RPMI8226 (cell line): ENCODE measurements at places on chromosomes 11 and 22.

- no peak for DNase-seq
Observed at GRCh38 chr11:2389377-2390026, 11.0 kb upstream of the TSSC4 start.

- no peak for DNase-seq
Observed at GRCh38 chr11:107040433-107041087, 22.3 kb upstream of the GUCY1A2 start.

DNA sequence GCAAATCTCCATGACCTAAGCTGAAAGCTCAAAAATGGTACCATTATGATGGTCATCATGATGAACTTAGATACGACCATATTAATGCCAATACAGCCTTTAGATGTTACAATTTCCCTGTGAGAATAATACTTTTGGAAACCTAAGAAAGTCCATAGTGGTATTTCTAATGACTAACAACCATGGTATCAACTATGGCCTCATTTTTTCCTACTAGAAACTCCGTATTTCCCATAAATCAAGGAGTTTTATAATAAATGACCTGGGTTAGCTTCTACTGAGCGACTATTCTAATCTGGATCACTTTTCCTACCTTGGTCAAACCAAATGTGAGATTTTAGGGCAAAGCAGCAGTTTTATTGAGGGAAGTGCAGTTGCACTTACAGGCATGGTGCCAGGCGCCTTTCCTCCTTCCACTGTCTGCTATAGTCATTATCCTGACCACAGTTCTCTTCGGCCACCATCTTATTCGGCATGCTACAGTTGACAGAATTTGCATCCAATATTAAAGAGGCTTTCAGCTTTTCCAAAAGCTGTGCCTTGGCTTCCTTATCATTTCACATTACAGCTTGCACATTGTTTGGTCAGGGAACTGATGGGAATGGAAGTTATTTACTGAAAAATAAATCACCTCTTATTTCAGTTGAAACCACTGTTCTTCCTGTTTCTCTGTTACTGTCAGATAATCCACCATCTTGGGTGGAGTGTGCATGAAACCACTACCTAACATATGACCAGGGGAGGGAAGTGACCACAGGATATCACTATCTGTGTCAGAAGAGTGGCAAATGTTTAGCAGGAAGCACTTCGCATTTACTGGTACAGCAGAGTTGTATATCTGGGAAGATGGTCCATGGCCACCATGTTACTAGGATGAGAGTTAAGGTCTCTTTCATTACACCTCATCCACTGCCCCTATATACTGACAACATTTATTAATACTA lies 74.5 kb upstream of the PICALM start:
- DNase-seq, result no peak

GRCh38 chr11:7281809-7282208 lies 30.1 kb downstream of the SYT9 start:
- DNase-seq, result no peak

DNA sequence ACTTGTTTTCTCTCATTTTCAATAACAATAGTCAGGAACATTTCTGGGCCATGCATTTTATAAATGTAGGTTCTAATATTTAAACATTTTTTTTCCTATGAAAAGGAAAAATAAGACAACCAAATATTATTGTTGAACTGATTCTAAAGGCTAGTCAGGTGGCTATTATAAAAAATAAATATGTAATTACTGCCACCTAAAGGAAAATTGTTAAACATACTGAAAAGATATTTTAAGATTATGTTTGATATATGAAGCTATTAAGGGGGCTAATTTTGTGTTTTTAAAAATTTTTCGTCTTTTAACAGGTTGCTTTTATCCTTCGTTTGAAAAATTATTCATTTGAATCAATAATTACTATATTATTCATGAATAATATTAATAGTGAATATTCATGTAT lies 62.2 kb upstream of the FDX1 start:
- no peak for DNase-seq

- no peak for DNase-seq
Observed at GRCh38 chr11:77026221-77026620, 8.0 kb upstream of the B3GNT6 start.

- DNase-seq, result no peak
Observed at GRCh38 chr22:39039306-39040126, 1.1 kb upstream of the APOBEC3F start.

DNA sequence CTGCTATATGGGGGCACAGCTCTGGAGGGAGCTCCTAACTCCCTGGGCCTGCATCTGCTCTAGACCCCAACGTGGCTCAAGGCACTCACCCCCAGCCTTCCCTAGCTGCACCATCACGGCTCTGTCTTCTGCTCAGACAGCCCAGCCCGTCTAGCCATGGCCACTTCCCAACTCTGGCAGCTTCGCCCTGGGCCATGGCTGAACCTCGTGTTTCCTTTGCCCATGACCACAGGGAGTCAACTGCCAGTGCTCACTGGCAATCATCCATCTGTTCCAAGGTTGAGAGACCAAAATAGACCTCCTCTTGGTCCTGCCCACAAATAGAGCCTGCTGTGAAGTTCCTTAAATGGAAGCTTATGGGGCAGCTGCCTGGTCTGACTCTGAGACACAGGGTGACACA lies 5.4 kb downstream of the LMO1 start:
- no peak for DNase-seq

GRCh38 chr11:34843271-34843670 lies 72.9 kb downstream of the APIP start:
- DNase-seq, result no peak

DNA sequence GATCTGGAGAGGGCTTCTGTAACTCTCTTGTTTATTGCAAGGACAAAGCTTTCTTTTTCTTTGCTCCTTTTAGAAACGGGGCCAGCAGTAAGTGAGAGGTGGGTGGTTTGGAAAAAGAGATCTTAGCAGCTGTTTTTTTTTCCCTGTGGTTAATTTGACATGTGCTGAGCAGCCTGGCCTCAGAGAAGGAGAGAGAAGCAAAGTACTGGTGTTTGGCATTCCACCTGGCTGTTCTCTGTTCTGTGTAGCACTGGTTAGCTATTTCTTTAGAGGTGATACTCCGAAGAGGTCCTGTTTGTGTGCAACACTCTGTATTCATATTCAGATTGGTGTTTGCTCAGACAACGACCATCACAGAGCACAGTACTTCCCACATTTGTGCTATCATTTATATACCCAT lies 80.8 kb upstream of the SORL1-AS1 start:
- no peak for DNase-seq

- no peak for DNase-seq
Observed at GRCh38 chr11:104522650-104523049, 358.7 kb upstream of the PDGFD start.

DNA sequence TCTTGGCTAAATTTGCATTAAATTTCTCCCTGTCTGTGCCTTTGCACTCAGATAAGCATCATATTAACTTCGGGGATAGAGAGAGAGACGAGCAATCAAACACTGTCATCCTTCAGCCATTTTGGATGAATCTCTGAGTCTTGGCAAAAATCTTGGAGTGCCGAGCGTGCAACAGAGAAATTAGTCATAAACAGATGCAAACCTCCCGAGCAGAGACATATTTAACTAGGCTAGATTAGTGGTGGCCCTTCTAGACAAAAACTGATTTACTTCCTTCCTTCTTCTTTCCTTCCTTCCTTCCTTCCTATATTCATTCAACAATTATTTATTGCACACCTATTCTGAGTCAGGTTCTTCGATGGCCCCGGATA lies 114.4 kb upstream of the BLID start:
- no peak for DNase-seq

DNA sequence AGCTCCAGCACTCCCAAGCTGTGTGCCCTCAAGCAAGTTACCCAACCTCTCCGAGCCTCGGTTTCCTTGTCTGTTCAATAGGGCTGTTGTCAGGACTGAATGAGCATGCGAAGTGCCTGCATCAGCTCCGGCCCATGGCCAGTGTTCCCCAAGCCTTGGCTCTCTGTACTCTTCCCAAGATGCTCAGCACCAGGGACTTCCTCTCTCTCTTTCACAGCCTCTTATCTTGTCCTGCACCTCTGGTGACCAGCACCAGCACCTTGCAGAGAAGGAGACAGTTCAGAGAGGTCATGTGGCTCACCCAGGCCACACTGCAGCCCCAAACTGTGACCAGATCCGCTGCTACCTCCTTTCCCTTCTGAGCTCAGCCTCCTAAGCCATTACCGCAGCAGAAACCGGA lies 120.3 kb upstream of the ANO1 start:
- no peak for DNase-seq

GRCh38 chr11:70505761-70506657 lies 107.7 kb downstream of the CTTN start:
- no peak for DNase-seq

DNA sequence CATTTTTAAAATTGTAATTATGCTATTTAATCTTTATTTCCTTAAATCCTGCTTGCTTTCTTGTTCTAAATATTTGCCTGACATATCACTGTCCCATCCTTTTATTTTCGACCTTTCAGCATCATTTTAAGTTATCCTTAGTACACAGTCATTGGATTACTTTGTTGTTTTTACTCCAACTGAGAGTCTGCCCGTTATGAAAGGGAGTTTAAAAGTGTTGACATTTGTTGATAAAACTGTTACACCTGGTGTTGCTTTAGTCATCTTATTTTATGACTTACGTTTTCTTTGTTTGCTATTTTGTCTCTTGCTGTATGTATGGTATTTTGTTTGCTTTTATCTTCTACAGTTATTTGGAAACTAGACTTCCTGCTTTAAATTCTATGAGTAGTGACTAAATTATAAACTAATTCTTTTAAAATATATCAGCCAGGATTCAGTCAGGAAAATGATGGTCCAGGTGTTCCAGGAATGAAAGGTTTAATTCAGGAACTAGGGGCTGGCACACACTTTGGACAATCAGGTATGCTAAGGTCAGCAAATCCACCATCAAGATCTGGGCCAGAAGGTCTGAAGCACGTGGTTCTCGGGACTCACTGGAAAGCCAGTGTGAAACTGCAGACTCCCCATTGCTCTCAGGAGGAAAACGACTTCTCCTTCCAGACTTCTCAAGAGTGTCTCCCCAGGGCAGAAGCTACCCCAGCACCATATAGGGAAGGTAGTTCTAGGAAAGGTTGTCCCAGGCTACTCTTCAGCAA lies 86.0 kb downstream of the RASSF10 start:
- no peak for DNase-seq

DNA sequence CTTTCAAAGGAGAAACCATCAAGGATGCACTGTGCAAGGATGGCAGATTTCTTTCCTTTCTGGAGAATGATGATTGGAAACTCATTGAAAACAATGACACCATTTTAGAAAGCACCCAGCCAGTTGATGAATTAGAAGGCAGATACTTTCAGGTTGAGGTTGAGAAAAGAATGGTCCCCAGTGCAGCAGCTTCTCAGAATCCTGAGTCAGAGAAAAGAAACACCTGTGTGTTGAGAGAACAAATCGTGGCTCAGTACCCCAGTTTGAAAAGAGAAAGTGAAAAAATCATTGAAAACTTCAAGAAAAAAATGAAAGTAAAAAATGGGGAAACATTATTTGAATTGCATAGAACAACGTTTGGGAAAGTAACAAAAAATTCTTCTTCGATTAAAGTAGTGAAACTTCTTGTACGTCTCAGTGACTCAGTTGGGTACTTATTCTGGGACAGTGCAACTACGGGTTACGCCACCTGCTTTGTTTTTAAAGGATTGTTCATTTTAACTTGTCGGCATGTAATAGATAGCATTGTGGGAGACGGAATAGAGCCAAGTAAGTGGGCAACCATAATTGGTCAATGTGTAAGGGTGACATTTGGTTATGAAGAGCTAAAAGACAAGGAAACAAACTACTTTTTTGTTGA lies 9.8 kb downstream of the FAM111A start:
- no peak for DNase-seq

DNA sequence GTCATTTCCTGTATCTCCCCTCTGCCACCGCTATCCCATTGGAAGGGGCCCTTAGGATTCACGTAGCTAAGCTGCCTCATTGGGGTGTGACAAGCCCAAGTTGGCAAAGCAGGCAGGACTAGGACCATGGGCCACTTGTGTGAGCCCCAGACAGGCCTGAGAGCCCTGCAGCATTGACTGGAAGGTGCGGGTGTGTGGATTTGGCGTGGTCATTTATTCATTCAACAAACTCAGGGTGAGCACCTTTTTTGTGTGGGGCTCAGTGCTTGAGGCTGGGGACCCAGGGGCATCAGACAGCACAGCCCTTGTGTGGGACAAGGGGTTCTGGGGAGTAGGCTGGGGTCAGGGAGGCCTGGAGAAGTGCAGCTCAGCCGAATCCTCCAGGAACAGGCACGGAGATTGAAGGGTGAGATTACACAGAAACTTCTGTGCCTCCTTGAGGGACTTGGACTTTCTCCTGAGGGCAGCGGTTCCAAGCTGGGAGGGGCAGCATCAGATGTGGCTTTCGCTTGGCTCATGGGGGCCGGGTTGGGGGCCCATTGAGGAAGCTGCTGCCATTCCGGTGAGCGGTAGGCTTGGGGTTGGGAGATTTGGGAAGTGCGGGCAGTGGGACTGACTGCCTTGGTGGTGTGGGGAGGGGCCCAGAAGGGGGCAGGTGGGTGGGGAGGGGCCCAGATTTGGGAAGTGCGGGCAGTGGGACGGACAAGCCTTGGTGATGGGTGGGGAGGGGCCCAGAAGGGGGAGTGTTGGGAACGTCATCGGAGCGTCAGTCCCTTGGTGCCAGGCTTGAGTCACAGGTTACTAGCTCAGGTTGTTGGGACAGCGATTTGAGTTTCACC lies 11.9 kb downstream of the MGAT3 start:
- no peak for DNase-seq

- no peak for DNase-seq
Observed at GRCh38 chr11:2367266-2368160, 9.6 kb upstream of the CD81 start.

DNA sequence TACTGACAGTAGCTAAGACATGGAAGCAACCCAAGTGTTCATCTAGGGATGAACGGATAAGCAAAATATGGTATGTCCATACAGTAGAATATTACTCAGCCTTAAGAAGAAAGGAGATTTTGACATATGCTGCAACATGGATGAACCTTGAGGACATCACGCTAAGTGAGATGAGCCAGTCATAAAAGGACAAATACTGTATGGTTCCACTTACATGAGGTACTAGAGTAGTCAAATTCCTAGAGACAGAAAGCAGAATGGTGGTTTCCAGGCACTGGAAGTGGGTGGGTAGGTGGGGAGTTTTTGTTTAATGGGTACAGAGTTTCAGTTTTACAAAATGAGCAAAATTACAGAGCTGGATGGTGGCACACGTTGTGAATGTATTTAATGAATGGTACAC lies 18.1 kb downstream of the CHST1 start:
- no peak for DNase-seq

- no peak for DNase-seq
Observed at GRCh38 chr11:60918251-60918938, 4.4 kb downstream of the TMEM109 start.

GRCh38 chr22:30649430-30650007 lies 13.9 kb downstream of the SLC35E4 start:
- no peak for DNase-seq

GRCh38 chr11:75588051-75588481 lies 26.0 kb downstream of the SERPINH1 start:
- no peak for DNase-seq

DNA sequence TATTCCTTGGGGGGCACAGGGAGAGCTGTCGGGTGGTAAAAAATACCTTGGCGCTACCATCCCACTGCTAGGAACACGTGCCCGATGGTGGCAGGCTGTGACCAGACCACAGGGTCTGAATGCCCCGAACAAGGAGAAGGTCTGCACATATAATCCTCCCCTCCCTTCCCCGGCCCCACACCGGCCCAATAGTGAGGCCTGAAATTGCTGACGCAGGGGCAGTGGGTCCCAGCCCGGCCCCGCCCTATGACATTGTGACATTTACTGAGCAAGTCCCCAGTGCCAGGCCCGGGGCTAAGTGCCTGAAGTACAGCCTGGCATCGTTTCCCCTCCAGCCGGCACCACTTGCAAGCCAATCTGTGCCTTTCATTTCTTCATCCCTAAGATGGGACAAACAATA lies 19.5 kb downstream of the MN1 start:
- DNase-seq, result no peak

GRCh38 chr11:38530226-38530625 lies 1932.2 kb upstream of the RAG2 start:
- no peak for DNase-seq
